ENCODE measurements at places on chromosomes 5 and 9.

- no peak for DNase-seq
Observed at GRCh38 chr5:74772359-74772758, 5.3 kb downstream of the NSA2 start.

DNA sequence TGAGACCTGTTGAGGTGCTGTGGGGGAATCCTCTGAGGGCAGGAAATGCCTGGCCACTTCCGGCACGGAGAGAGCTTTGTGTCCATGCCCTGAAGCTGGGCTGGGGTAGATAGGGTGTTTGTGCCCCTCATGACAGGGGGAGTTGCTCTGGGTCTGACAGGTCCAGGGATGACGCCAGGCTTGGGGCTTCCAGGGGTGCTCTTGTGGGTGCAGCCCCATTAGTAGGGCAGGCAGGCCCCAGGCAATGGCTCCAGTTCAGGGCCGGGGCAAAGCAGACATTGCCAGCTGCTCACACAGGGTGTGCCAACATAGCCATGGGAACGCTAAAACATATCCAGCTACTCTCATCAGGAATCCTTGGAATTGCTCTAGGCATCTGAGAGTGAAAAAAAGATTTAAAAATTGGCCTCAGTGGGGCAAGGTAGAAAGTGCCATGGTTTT is 21.1 kb downstream of the PITX1 start:
- DNase-seq: no peak

- DNase-seq: no peak
Observed at GRCh38 chr5:58641533-58641932, 58.7 kb downstream of the RAB3C start.

DNA sequence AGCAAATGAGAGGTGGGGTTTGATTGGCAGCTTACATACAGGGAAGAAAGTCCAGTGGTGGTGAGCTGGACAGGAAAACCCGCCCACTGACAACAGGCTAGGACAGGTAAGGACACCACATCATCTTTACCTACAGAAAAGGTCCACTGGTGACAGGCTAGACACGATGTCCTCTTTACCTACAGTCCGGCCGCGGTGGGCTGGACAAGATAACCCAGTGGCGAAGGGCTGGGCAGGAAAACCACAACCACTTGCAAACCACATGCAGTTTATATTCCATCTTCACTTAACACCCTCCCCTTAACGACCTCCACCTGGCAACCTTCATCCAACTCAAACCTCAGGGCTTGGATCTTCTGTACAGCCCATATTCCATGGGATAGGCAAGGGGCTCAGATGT is 5.0 kb upstream of the NIPAL4 start:
- DNase-seq: no peak

GRCh38 chr5:127839072-127839471 is 135.9 kb downstream of the CCDC192 start:
- no peak for DNase-seq

GRCh38 chr9:82621447-82621846 is 441.5 kb downstream of the RASEF start:
- no peak for DNase-seq

DNA sequence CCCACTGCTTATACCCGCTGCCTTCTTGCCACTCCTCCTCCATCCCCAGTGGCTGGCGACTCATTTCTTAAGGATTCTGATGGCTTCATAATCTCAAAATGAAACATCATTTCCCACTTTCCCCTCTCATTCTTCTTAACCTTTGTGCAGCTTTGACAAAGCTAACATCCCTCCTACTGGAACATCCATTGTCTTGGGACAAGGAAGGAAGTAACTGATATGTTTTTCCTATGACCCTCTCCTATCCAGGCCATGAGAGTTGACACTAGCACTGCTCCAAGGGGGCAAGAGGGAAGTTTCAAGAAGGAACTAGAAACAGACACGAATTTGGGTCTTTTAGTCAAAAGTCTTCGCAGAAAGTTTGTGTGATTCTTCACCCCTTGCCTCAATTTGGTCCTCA is 71.7 kb upstream of the SNX2 start:
- DNase-seq: no peak

GRCh38 chr5:59274106-59274636 is 619.4 kb downstream of the PDE4D start:
- no peak for DNase-seq

DNA sequence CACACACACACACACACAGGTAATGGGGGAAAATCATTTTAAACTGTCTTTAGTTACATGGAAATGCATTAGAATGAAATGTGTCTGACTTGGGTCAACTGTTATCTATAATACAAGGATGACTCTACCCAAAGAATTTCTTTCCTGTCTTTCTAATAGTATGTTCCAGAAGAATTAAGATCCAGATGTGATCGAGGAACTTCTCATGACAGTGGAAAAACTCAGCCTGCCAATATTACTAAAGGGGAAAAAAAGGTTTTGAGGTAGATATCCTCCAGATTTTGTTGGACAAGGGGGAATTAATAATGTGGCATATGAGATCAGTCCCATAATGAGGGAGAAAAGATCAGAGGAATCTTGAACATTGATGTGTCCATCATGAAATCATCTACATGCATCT is 190.6 kb upstream of the MAP3K1 start:
- no peak for DNase-seq

DNA sequence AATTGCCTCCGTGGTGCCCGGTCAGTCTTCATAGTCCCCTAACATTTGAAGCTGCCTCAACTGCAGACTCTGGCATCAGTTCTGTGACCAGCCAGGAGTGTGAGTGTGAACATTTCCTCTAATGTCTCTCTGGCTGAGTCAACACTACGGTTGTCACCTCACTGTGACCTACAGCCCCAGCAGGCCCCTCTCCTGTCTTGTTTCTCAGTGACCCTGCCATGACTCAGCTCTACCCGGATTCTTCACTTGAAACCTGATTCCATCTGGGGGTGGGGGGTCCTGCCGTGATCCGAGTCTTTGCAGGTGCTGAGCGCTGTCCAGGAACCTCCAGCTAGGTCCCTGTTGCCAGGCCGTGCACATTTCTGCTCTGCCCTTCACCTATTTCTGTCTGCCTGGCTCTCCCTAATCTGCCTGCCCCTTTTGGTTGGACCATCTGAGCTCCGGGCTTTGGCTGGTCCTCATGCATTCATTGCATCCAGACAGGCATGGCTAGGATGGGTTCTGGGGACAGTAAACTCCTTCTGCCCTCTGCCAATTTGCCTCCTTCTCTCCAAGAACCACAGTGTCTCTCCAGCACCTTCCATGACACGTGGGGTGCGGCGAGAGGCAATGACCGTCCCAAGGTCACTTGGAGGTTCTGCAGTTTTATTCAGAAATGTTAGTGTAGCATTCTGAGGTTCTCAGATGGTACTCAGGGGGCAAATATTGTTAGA is 24.2 kb downstream of the STC2 start:
- no peak for DNase-seq

- DNase-seq: no peak
Observed at GRCh38 chr5:168898247-168898911, 319.2 kb upstream of the PANK3 start.

DNA sequence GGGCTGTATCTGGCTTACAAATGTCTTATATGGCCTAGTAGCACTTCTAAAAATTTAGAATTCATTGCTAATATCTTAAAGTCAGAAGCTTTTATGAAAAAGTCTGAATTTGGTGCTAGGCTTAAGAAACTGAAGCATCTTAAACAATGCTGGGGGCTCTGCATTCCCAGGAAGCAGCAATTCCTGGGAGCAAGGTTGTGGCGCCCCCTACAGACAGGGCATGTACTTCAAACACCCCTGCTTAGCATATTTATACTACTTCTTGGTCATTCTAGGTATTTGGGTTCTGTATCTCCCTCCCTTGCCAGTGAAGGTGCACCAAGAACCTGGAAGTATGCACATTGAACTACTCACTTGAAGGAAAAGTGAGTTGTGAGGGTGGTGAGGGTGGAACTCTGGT is 64.6 kb upstream of the GRIA1 start:
- DNase-seq: no peak

- DNase-seq: no peak
Observed at GRCh38 chr9:90555351-90556057, 87.1 kb downstream of the DIRAS2 start.

GRCh38 chr5:155258161-155258560 is 244.6 kb downstream of the KIF4B start:
- DNase-seq: no peak

DNA sequence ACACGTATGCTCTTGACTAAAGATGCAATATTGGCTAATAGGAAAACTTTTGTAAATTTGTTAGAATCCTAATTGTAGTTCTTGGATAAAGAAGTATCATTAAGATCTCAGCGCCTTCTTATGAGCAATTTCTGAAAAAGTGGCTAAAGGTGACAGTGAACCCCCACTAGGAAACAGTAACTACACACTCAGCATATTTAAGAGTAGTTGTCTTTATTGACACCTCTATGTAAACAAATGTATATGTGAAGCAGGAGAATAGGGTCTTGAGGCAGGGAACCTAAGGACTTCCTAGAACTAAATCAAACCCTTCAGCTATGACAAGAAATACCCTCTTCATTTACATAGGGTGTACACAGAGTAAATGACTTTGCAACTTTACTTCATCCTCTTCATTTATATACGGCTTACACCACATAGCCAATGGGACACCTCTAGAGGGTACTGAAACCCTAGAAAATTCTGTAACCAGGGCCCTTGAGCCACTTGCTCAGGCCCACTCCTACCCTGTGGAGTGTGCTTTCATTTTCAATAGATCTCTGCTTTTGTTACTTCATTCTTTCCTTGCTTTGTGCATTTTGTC is 2.8 kb downstream of the NIPSNAP3A start:
- DNase-seq: no peak

GRCh38 chr5:145479271-145479670 is 355.9 kb downstream of the PRELID2 start:
- DNase-seq: no peak

DNA sequence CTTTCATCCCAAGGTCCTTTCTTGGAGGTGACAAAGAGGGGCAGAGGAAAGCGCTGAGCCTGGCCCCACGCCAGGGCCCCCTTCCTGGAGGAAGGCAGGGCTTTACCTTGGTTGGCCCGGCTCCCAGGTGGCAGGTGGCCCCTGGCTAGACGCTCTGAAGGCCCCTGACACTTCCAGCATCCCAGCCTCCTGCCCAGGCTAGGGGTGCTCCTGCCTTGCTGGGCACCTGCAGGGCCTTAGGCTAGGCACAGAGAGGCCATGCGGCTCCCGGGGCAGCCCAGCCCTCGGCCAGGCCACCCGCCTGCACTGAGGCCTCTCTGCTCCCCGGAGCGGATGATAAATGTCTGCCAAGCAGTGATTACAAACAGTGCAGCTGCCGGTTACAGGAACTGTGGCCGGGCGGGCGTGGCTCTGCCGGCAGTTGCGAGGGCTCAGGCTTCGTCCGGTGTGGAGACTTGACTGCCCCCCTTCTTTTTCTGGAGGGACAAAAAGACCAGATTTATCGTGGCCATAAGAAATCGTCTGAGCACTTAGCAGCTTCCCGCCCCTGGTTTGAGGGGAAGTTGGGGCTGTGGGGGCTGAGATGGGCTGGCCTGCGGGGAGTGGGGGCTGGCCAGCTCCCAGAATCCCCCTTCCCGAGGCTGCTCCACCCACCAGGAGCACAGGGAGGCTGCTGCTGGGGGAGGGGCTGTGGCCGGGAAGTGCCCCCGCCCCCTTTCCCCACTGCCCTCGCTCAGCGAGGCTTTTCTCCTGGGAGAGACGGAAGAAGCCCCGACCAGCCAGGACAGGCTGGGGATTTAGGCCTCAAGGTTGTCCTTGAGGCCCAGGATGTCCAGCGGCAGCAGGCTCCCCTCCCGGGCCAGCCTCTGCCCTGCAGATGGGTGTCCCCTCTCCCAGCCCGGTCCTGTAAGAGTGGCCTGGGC is 31.6 kb upstream of the UBAC1 start:
- peak; percentile 81 for DNase-seq

DNA sequence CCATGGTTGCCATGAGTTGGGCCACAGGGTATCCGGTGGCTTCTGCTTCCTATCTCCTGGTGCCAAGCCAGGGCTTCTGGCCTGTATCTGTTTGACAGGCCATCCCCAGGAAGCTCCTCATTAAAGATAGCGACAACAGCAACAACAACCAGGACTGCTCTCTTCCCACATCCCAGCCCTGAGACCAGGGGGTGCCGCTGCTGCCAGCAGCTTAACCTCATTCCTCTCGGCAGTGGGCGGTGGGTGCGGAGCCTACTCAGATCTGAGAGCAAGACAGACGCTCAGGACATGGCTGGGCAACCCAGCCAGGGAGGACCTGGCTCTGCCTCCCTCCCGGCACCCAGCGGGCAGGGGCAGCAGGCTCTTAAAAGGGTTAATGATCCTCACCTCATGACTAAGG is 98.3 kb downstream of the PSD2 start:
- DNase-seq: no peak

DNA sequence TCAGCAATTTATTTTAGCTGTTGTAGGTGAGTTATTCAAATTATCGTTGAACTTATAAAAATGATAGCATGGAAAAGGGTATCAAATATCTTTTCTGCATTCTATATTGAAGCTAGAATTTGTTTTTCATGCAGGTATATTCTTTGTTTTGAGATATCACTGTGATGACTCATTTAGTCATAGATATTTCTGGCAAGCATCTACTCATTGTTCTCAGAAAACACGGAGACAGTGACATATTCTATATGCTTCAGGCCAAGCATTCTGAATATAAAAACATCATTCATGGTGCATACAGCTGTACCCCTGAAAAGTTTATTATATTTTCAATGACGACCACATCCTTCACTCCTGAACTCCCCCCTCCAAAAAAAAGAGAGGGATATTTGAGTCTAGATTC is 150.3 kb upstream of the GRIA1 start:
- no peak for DNase-seq

DNA sequence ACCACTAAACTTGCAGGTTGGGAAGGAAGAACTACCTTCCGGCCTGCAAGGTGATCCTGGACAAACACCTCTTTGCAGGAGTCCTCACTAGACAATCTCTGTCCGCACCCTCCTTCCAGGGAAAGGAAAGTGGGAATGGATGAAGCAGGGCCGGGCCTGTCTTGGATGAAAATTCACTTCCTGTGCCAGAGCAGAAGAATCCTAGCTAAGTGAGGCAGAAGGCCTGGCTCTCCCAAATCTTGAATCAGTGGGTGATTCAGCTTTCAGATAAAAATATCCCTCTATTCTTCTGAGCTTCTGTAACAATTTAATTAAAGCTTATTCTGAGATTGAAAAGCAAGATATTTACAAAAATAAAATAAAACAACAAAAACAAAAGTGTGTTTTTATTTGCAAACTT is 281.9 kb upstream of the TLE4 start:
- no peak for DNase-seq

DNA sequence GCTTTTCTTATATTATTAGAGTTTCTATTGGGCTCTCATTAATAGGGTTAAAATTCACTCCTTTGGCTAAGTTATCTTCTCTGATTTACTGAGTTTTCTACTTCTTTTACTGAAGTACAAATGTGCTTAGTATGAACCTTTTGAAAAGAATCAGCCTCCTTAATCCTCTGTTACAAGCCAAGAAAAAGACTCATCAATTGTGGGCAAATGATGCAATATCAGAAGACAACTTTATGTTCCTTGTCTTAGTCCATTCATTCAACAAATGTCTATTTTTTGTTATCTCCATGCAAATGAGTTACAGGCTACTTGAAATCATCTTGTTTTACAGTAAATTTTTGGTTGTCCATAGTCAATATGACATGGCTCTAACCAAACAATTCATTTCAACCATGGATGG is 40.3 kb downstream of the SNCAIP start:
- DNase-seq: no peak

GRCh38 chr5:176519810-176520720 is 17.1 kb downstream of the RNF44 start:
- no peak for DNase-seq

Data from suppressor macrophage (primary cell).